Progenitor cell of endocrine pancreas (in vitro differentiated cells): ENCODE measurements at places on chromosomes 6 and 20. TPM values are rescaled to one million over a fixed set of nuclear protein-coding genes. Genes with fewer than 3 reads are reported as not detected.

Gene TBC1D7
- 34.3 and 34.7 TPM in 2 replicates for total RNA-seq

Gene ELOVL2
- 5.6 and 6.0 TPM in 2 replicates for total RNA-seq

Gene RAET1L
- not detected in 2 replicates for total RNA-seq

Gene PKHD1
- 1.3 and 1.4 TPM in 2 replicates for total RNA-seq

Gene MICA
- total RNA-seq = 8.9 and 10.1 TPM in 2 replicates

Gene TXLNB
- total RNA-seq = not detected in 2 replicates

Gene ANKRD60
- not detected in 2 replicates for total RNA-seq

GRCh38 chr6:79913369-79913768, 34.0 kb downstream of the ELOVL4 start:
- no peak for DNase-seq
- H3K27ac ChIP-seq = no peak overlapping the region
- H3K36me3 ChIP-seq = no peaks in the 10 kb centered on the region
- no peaks in the 10 kb centered on the region for H3K4me1 ChIP-seq

DNA sequence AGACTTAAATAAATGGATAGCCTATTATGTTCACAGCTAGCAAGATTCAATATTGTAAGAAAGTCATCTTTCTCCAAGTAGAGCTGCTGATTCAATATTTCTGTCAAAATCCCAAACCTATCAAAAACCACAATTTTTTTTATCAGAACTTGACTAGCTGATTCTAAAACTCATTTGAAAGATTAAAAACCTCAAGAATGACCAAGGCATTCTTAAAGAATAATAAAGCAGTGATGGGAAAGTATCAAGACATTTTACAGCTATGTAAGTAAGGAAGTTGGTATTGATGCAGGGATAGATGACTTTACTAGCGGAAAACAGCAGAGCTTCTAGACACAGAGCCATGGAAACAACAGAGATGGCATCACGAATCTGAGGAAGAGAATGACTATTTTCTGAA, 64.7 kb downstream of the SAMD3 start:
- H3K27ac ChIP-seq = no peak overlapping the region
- H3K4me1 ChIP-seq = no peaks in the 10 kb centered on the region
- no peaks in the 10 kb centered on the region for H3K27me3 ChIP-seq
- H3K36me3 ChIP-seq = no peaks in the 10 kb centered on the region
- H3K4me3 ChIP-seq = no peak overlapping the region

GRCh38 chr6:121835662-121836061, 400.2 kb downstream of the GJA1 start:
- DNase-seq = no peak
- no peaks in the 10 kb centered on the region for H3K27me3 ChIP-seq
- H3K36me3 ChIP-seq = no peaks in the 10 kb centered on the region
- H3K4me1 ChIP-seq = peaks cover 2% of the 10 kb centered on the region
- no peak overlapping the region for H3K4me3 ChIP-seq

DNA sequence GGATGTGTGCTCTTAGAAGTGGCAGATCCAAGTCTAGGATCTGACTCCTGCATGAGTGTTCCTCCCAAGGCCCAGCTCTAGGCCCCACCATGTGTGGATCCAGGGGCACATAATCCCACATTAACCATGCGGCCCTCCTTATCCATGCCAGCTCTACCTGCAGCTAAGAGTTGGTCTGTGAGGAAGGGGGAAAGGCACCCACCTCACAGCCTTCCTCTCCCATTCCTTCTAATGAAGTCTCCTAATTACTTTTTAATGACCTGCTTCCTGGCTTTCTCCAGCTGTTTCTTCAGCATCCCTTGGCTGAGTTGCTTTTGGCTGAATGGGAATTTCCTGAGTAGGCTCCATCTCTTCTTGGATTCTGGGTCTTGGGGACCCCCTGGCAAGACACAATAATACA, 52.2 kb downstream of the NPEPL1 start:
- no peak overlapping the region for H3K4me3 ChIP-seq
- no peak for DNase-seq
- no peak overlapping the region for H3K27ac ChIP-seq
- H3K27me3 ChIP-seq = peaks cover 29% of the 10 kb centered on the region
- peaks cover 2% of the 10 kb centered on the region for H3K4me1 ChIP-seq
- no peaks in the 10 kb centered on the region for H3K36me3 ChIP-seq

- no peak overlapping the region for H3K4me3 ChIP-seq
- H3K4me1 ChIP-seq = peaks cover 2% of the 10 kb centered on the region
- H3K36me3 ChIP-seq = no peaks in the 10 kb centered on the region
- DNase-seq = no peak
Observed at GRCh38 chr6:10395704-10396546, 18.9 kb downstream of the TFAP2A start.

DNA sequence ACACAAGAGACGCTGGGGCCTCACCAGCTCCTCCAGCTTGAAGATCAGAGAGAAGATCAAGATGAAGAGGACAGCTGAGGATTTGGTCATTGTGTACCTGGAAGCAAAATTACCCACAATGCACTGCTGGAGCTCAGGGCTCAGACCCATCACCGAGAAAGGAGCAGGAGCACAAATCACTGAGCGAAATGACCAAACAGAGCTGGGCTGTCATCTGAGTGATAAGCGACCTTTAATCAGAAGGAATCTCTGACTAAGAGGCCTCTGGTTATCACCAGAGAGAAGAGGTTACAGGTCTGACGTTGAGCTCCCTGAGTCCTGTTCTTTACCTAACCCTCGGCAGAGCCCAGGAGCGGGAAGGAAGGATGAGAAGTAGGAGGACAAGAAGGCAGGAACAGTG, 47.5 kb upstream of the CDH22 start:
- no peak for DNase-seq
- H3K36me3 ChIP-seq = peaks cover 6% of the 10 kb centered on the region
- H3K27ac ChIP-seq = peak overlapping the region; percentile 71
